ENCODE measurements at places on chromosomes 13 and 19.
A peak's percentile ranks its signal among the peaks of the same experiment; 100 is the strongest.

- no peak for DNase-seq
These were observed 11.3 kb upstream of the PLA2G4C start for GRCh38 chr19:48121909-48122371.

GRCh38 chr13:61908906-61909615 lies 493.4 kb upstream of the PCDH20 start:
- no peak for DNase-seq

GRCh38 chr19:45798995-45799517 lies 6.4 kb upstream of the DMWD start:
- no peak for DNase-seq

GRCh38 chr13:48078251-48078656 lies 16.6 kb downstream of the MED4 start:
- DNase-seq, result no peak

GRCh38 chr19:6045108-6045507 lies 65.2 kb downstream of the RFX2 start:
- DNase-seq, result no peak

GRCh38 chr13:27170221-27170515 lies 1.4 kb downstream of the USP12 start:
- DNase-seq, result peak; percentile 69

- DNase-seq, result no peak
These were observed 72.9 kb downstream of the NHLRC3 start for GRCh38 chr13:39111145-39111544.

DNA sequence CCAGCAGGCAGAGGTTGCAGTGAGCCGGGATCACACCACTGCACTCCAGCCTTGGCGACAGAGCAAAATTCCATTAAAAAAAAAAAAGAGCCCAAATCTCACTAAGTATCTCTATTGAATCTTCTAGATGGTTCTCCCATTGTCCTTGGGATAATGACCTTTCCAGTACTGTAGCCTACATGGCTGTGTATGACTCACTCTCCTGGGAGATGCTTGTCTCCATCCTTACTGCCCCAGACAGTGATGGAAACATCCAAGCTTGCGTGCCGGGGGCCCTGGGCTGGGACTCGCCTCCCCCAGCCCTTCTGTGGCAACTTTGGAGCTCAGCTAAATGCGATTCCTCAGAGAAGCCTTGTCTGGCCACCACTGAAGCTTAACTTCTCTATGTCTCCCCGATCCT lies 49.7 kb downstream of the NWD1 start:
- DNase-seq, result no peak

DNA sequence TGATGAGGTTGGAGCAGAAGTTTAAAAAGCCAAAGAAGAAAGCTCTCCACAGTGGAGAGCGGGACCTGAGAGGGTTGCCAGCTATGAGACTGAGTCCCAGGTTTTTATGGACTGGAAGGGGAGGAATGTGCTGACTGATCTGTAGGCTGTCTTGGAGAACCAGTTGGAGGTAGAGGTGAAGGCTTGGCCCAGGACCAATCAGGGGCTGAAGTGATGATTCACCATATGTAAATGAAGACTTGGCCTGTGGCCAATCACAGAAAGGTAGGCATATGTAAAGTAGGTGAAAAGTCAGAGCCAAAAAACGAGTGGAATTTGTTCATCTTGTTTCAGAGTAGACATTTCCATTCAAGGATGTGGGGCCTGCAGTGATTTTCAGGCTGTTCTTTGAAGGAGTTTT lies 17.5 kb upstream of the KBTBD6 start:
- no peak for DNase-seq

DNA sequence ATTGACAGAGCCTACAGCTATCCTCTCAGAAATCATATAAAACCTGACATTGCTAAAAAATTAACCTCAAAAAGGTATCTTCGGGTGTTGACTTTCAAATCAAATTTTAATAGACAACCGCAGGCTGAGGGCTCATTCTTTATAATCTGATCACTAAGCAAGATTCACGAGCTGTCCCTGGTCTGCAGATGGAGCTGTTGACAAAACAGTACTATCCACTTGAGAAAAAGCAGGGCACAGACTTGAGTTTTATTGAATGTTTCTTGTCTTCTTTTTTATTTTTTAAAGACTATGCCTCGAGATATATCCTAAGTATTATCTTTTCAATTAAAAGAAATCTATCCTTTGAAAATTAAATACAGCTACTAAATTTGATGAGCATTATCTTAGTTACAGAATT lies 540.5 kb downstream of the PCDH9 start:
- DNase-seq, result no peak

DNA sequence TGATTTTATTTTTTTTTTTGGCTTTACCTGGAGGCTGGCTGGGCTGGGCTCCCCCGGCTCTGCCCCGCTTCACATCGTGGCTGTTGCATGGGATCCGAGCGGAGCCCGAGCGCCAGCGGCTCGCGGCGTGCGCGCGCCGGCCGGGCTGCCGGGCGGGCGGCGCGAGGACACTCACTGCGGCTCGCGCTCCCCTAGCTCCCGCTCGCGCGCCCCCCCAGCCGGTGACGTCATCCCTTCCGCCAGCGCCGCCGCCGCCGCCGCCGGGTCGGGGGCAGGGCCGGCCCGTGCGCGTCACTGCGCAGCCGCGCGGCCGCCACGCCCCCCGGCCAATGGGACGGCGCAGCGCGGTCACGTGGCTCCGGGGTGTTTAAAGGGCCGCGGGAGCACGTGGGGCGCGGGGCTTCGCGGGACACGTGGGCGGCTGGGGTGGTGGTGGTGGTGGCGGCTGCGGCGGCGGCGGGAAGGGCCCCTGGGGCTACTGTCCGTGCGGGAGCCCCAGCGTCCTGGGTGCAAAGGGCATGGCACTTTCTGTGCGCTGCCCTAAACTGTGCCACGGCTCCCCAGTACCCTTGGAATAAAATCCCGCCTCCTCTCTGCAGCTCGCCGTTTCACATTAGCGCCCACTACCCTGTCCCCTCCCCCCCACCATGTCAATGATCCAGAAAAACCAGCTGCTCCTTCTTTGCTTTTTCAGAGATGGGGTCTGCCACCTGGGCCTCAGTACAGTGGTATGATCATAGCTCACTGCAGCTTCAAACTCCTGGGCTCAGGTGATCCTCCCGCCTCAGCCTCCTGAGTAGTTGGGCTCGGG lies at the start of gene PTPRS:
Gene PTPRS (minus strand): TSS at position 176 of the 811 bp plus-strand sequence. CDS start 54,672 bp downstream, outside the sequence.
- DNase-seq, result peak; percentile 26

DNA sequence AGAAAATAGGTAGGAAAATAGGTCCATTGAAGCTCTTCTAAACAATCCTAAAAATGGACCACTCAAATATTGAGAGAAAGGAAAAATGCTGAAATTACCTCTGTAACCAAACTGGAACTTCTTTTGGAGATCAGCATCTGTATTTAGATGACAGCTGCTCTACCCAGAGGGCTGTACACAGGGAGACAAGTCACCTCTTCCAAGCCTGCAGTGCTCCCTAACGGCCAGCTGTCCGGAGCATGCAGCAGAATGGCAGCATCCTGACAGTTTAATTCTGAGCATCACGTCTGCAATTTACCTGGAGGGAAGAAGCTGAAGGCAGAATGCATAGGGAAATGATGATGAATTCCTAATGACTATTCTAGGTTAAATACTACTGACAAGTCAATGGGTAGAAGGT lies 62.8 kb upstream of the DIAPH3 start:
- DNase-seq, result peak; percentile 2

- DNase-seq, result no peak
These were observed 217.3 kb downstream of the LHFPL6 start for GRCh38 chr13:39385621-39386231.

DNA sequence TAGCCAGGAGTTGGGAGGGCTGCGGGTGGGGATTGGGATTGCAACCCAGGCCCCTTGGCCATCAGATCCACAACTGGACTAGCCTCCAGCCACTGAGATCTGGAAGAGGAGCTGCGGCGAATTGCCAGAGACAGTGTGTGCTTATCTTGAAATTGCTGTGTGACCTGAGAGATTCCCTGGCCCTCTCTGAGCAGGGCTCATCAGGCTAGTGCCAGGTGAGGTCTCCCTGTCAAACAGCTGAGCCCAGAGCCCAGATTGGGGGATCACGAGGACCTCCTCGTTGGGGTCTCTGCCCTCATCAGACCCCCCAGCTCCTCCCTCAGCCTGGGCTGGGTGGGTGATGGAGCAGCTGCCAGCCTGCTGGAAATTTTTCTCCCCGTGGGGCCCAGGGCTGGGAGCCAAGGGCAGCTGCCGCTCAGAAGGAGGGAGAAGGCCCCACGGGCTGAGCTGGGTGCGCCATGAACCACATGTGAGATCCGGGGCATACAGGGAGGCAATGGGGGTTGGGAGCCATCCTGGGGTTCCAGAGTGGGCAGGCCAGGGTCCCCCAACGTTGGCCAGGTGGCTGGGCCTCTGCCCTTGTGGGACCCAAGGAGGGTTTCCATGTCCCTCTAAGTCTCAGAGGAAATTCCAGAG lies 7.2 kb downstream of the FUT5 start:
- no peak for DNase-seq

GRCh38 chr19:40464059-40465024 lies 1.2 kb downstream of the BLVRB start:
- DNase-seq, result peak; percentile 61

GRCh38 chr19:46413262-46414031 lies at the start of gene CCDC8:
Gene CCDC8, minus strand, starts transcription at chr19:46413564. Its CDS starts 754 bp downstream, at chr19:46412810.
- DNase-seq, result peak; percentile 81

- no peak for DNase-seq
These were observed 26.3 kb downstream of the CNFN start for GRCh38 chr19:42363614-42364346.

- DNase-seq, result no peak
These were observed 637.2 kb upstream of the MIR17HG start for GRCh38 chr13:90710164-90710759.

GRCh38 chr19:8142513-8142900 lies 6.9 kb downstream of the FBN3 start:
- no peak for DNase-seq

Data from retinal pigment epithelial cell (primary cell).